Stimulated activated CD8-positive, alpha-beta memory T cell treated with anti-CD3 and anti-CD28 coated beads, Interleukin-4, amount 100 ng/mL, for 24 hours (primary cell): ENCODE measurements at places on chromosomes 7 and 10.

GRCh38 chr10:60466267-60467201 is 76.9 kb upstream of the ANK3 start:
- DNase-seq = no peak

DNA sequence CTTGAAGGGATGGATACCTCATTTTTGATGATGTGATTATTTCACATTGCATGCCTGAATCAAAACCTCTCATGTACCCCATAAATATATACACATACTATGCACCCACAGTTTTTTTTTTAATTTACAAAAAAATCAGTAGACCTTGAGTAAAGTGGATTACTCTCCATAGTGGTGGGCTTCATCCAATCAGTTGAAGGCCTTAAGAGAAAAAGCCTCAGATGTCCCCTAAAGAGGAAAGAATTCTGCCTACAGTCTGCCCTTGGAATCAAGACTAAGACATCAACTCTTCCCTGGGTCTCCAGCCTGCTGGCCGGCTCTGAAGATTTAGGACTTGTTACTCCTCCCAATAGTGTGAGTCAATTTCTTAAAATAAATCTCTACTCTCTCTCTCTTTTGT is 1.1 kb downstream of the AZGP1 start:
- DNase-seq = no peak

- no peak for DNase-seq
Observed at GRCh38 chr7:156929789-156930539, 19.5 kb upstream of the NOM1 start.

- no peak for DNase-seq
Observed at GRCh38 chr7:25989140-25989705, 162.8 kb upstream of the NFE2L3 start.

- DNase-seq = no peak
Observed at GRCh38 chr10:79078367-79079053, 9.7 kb downstream of the ZMIZ1 start.

- DNase-seq = no peak
Observed at GRCh38 chr10:125057158-125058001, 103.0 kb downstream of the CTBP2 start.

- no peak for DNase-seq
Observed at GRCh38 chr7:37741776-37742175, 58.2 kb downstream of the GPR141 start.

GRCh38 chr7:105769901-105770628 is 106.3 kb downstream of the ATXN7L1 start:
- DNase-seq = no peak

DNA sequence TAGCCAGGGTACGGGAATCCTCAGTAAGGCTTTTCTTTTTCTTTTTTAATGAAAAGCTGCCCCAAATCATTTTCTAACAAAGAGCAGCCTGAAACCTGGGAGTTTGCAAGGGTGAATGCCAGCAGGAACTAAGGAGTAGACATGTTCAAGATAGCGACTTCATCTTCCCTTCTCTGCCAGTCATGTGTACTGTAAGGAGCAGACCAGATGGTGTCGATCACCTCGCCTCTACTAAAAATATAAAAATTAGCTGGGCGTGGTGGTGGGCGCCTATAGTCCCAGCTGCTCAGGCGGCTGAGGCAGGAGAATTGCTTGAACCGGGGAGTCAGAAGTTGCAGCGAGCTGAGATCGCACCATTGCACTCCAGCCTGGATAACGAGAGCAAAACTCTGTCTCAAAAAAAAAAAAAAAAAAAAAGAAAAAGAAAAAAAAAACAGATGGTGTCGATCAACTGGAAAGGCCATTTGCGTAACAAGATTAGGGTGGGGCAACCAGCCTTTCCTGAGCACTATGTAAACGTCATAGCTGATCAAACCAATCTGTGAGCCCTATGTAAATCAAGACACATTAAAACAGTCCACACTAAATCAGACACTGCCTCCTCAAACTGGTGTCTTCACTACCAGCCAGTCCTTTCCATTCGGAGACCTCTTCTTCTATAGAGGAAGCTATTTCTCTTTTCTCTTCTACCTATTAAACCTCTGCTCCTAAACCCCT is 33.8 kb downstream of the NOLC1 start:
- DNase-seq = no peak

GRCh38 chr7:151735186-151735850 is 141.6 kb downstream of the PRKAG2 start:
- no peak for DNase-seq

DNA sequence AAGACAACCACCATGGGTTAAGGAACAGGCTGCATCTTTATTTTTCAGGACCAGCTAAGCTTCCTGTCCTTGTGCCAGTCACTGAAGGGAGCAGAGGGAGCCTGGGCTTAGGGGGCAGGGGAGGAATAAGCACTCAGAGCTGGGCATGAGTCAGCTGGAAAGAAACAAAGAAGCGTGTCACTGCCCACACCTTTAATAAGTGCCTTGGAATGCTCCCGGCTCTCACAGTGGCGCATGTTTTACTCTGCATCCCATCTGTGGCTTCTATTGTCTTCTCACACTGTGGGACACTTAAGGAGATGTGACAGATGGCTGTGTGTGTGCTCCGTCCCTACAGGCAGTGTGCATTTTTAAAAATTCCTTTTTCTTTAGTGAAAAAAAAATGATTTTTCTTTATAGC is 71.7 kb downstream of the MTURN start:
- DNase-seq = no peak

- DNase-seq = no peak
Observed at GRCh38 chr7:859359-860030, 16.9 kb upstream of the GET4 start.

- DNase-seq = no peak
Observed at GRCh38 chr10:118333871-118334270, 8.3 kb downstream of the FAM204A start.

DNA sequence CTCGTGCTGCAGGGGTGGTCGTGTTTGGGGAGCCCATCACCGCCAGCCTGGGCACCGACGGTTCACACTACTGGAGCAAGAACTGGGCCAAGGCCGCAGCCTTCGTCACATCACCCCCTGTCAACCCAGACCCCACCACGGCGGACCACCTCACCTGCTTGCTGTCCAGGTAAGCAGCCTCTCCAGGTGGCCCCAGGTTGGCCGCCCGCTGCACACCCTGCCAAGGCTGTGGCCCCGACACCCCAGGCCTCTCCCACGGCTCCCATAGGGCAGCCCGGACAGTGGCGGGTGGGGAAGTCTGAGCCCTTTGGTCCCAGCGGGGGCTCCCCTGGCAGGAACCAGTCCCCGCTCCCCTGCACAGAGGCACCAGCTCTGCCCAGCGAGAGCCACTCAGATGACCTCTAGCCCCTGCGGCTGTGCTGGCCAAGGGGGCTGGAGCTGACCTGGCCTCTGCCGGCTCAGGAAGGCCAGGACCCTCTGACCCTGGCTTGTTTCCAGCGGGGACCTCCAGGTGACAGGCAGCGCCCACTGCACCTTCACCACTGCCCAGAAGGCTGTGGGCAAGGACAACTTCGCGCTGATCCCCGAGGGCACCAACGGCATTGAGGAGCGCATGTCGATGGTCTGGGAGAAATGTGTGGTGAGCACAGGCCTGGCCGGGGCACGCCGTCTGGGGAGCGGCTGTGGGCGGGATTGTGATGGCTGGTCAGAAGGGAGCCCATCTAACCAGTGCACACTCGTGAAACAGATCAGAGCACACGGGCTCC is 13.8 kb downstream of the DPYSL4 start:
- no peak for DNase-seq

DNA sequence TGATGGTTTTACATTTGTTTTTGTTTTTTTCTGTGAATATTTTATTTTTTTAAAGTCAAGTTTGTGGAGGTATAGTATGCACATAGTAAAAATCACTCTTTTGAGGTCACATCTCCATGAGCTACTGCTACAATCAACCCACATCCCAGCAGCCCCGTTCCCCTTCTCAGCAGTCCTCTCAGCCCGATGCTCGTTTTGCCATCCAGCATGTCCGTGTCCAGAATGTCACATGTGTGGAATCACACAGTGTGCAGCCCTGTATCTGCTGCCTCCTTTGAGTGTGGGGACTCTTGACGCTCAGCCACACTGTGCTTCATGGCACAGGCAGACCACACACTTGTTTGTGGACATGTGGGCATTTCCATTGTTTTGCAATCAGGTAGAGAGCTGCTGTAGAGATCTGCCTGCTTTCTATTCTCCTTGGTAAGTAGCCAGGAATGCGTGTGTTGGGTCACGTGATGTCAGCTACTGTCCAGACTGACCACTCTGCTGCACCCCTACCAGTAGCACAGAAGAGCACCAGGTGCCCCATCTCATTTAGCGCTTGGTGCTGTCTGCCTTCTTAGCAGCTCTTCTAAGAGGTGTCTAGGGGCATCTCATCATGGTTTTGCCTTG is 71.6 kb upstream of the CAMK2B start:
- DNase-seq = no peak

DNA sequence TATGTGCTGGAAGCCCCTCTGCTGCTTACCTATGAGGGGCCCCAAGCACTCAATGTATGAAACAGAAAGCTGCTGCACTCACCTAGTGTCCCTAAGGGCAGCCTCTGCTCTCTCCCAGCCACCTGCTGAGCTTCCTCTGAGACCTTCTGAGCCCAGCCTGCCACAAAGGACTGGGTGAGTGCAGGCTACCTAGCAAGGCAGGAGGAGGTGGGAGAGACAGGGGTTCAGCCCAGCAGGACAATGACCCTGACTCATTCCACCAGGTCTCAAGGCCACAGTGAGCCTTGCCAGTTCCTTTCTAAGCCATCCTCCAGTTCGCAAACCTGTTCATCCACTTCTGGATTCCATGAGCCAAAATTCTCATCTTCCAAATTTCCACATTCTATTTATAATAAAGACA is 16.3 kb downstream of the VOPP1 start:
- DNase-seq = no peak

GRCh38 chr7:2172311-2173188 is 60.2 kb downstream of the MAD1L1 start:
- no peak for DNase-seq

DNA sequence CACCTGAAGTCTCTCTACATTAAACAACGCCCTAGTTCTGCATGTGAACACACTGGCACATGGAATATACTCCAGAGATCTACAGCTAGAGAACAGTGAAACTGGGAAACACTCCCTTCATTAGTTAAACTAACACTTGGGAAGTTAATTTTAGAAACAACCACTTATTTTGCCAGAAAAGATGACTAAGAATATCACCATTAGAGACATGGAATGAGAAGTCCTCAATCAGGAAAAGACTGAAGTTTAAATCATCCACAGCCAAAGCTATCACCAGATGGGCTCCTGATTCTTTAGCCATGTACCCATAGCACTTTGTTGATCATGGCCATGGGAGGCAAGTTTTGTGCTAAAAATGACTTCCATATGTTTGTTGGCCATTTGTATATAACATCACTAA is 719.5 kb downstream of the KCNMA1 start:
- DNase-seq = no peak

DNA sequence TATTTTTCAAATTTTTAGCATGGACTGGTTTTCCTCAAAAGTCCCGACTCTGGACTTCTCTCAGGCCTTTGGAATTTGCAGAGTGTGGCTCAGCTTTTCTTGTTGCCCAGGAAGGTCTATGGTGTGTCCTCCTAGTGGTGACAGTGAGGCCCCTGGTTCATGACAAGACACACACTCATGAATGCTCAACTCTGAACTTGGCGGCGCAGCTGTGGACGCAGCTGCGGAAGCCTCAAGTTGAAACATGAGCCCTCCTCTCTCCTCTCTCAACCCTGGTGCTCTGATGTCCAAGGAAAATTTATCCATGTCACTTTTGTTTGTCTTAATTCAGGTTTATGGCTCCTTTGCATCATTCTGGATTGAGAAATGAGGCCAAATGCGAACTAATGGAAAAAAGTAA is 183.9 kb downstream of the HECW1 start:
- DNase-seq = no peak

DNA sequence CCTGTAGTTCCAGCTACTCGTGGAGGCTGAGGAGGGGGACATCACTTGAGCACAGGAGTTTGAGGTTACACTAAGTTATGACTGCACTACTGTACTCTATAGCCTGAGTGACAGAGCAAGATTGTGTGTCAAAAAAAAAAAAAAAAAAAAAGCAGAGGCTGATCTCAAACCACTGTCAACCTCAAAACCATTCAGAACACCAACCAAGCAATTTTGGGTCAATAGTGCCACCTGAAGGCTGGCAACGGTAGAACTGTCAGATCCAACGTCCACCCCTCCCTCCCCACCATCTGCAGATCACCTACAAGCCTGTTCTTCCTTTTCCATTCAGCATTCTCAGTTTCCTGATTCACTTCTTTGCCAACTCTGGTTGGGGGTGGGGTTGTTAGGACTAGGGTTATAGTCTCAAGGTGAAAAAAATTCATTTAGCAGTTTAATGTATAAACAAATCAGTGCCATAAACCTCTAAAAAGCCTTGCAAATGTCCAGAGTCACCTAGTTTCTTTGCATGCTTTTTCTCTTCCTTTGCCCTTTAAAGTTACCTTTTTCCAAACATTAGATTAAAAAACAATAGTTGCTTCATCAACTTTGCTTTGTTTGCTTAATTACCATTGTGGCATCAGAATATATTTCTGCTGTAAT is 2.6 kb downstream of the MRPS33 start:
- DNase-seq = peak; percentile 52

DNA sequence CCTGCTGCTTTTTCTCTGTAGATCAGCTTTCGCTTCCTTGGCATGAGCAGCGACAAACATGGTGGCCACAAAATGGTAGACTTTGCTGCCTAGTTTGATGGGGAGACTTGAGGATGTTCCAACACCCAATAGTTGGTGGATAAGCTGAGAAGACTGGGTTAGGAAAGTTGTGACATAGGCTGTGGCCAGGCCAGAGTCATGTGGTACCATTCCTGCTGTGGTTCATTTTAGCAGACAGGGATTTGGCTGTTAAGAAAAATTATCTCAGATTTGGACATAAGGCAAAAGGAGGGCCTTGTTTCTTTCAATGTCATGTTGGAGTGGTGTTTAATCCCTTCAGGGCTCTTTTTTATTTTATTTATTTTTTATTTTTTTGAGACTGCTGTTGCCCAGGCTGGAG is 26.6 kb upstream of the FAM180A start:
- no peak for DNase-seq

DNA sequence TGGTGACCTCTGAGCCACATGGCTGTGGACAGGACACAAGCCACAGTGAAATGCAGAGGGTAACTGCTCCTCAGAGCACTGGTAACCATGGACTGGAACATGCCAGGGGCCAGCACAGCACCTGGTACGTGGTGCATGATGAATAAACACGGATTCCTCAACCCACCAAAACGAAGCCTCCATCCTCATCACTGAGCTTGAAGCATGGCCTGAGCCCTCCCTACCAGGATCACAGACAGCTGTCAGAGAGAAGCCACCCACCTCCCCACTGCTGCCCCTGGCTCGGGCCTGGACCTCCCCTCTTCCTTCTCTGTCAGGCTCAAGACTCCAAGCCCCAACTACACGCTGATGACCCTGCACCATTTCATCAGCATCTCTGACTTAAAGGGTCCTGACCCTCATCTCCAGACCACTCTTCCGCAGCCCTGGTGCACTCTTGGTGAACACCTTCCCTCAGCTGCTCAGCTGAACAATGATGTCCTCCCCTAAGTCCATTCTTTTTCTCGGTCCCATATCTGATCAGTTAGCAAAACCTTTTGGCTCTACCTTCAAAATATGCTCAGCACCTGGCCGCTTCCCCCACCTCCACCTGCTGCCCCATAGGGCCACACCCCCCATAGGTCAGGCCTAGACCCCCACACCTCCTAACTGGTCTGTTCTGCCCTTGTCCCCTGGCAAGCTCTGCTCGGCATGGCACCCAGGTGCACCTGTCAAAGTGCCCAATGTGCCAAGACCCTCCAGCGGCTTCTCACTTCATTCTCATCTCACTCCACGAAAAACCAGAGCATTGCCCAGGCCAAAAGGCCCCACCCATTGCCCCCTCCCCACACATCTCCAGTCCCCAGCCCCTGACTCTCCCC is 141.1 kb downstream of the MAPK8 start:
- DNase-seq = no peak

- no peak for DNase-seq
Observed at GRCh38 chr7:92253251-92253650, 7.5 kb downstream of the ANKIB1 start.
